NCI-H774 (cell line): ENCODE measurements at places on chromosomes 11 and 22.

DNA sequence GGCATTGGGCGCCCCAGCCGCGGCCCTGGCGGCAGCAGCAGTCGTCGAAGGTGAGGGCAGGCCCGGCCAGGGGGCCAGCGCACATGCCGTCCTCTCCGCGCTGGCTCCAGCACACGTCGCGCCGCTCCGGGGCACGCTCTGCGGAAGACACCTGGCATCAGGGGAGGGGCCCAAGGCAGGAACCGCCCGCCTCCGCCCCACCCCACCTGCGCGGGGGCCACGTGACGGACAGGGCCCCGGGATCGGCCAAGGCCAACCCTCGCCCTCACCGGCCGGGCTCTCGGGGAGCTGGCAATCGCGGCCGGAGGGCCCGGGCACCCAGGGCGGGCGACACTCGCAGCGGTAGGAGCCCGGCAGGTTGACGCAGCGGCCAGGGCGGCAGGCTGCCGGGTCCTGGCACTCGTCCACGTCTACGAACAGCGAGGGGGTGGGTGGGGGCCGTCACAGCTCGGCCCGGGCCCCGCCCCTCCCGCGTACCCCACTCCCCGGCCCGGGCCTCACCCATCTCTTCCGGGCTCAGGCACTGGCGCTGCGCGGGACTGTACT is 14.9 kb downstream of the SCYL1 start:
- DNase-seq, result no peak

DNA sequence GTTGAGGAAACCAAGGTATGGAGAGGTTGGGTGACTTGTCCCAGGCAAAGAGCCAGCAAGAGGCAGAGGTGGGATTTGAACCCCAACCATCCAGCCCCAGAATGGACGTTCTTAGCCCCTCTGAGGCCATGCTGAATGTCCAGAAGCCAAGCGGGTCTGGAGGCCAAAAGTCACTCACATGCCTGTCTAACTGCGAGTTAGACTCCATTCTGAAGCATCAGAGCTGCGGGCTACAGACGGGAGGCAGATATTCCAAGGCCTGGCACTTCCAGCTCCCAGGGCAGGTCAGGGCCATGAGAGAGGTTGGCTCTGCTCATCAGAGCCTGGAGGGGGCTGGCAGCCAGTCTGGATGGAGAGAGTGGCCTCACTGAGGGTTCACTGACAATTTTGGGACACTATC is 616.5 kb downstream of the BRD1 start:
- DNase-seq, result no peak

- no peak for DNase-seq
Measured at GRCh38 chr22:37417677-37418348, 9.5 kb downstream of the ELFN2 start.

DNA sequence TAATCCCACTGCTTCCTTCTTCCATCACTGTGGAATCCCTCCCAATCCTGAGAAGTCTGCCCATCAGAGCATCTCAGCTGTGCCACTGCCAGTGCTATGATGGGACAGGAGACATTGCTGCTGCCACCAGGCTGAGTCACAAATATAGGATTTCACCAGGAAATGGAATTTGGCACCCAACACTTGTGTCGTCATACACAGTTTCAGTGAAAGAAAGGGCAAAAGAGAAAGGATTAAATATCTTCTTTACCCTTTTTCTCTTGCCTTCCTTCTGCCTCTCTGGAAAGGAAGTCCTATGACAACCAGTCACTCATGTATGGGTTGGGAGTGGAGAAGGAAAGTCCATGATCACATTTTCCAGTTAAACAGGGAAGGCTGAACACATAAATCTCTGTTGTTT is 133.4 kb downstream of the SPON1 start:
- no peak for DNase-seq

- no peak for DNase-seq
Measured at GRCh38 chr11:130865774-130866114, 50.5 kb downstream of the SNX19 start.

- DNase-seq, result no peak
Measured at GRCh38 chr11:115552151-115552772, 48.0 kb upstream of the CADM1 start.

GRCh38 chr22:35685731-35686130 is 31.9 kb upstream of the APOL5 start:
- no peak for DNase-seq

- no peak for DNase-seq
Measured at GRCh38 chr11:9315078-9315688, 790 bp upstream of the TMEM41B start.

DNA sequence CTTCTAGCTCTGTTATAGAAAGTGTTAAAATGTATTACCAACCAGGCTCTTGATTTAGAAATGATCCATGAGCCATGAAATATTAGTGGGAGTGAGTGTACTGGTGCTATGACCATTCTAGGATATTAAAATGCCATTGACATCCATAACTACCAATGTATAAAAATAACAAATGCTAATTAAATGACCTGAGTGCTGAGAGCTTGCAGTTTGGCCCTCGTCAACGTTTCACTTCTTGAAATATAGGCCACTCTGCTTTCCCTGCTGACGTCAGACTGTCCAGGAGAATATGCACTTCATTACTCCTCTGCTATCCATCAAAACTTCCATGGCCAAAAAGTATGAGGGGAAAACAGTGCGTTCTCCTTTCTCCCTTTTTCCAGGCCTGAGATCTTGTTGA is 563.1 kb downstream of the METTL15 start:
- no peak for DNase-seq

DNA sequence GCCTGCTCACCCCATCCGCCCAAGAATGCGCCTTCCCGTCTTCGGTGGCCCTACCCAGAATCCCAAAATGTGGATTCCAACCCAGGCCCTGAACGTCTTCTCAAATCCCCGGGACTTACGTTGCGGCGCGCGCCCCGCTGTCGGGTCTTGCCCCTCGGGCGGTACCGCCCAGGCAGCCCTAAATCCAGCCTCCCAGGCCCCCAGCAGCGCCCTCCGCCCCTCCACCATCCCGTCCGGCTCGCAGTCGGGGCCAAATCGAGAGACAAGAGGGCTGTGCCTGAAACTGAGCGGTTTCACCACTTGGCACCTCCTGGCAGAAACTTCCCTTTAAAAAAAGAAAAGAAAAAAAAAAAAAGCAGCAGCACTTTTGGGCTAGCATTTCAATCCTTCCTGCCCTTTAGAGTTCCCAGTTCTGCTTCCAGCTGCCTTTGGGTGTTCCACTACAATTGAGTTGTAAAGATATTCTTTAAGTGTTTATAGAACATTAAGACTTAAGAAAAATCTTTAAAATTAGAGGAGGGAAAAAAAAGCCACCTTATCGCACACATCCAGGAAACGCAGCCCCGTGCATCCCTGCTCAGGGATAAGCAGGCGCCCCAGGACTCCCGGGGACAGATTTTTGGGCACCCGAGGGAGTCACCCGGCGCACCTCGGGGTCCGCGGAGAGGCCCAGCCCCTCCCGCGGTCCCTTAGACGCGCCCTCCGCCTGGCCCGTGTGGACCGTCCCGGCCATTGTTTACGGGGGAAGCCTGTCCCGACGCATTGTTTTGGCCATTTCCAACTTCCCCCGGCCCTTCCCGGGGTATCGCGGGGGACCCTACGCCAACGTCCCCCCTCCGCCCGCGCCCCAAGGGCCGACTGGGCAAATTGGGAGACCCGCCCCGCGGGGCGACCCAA is 57.6 kb downstream of the KCNJ4 start:
- DNase-seq, result no peak

DNA sequence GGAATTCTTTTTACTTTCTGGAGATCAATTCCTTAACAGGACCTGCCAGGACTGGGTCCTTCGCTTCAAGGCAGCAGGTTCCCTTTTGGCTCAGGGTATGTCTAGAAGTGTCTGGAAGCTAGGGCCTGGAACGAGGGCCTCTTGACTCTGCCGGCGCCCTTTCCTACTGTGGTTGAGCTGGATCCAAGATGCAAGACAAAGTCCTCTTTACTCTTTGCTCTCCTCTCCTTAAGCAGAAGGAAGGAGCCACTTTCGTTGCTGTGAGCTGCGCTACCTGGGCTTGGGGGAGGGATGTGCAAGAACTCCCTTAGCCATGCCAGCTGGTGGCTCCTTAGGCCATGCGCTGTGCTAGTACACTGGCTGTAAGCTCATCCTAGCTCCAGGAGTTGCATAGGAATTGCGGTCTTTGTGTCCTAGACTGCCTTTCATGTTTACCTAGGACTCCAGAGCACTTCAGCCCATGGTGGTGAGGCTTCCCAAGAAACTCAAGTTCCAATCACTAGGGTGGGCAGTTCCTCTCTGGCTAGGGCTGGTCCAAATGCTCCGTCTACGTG is 18.1 kb downstream of the GLB1L2 start:
- DNase-seq, result no peak
